ENCODE measurements at places on chromosomes 5 and 9. TPM values are rescaled to one million over a fixed set of nuclear protein-coding genes. Genes with fewer than 3 reads are reported as not detected.

DNA sequence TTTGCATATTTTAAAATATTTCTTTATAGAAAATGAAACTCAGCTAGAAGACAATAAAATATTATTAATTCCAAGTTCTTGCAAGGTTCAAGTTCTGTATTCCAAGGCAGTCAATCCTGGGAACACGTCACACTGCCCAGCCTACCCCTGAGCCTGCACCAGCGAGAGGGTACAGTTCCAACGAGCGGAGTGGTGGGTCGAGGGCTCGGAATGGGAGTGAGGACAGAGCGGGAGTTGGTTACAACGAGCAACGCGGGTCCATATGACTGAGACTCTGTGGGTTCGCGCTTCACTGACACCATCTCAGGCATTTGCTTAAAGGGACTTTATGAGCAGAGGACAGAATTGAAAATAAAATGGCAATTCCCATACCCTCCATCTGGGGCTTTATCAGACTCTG, 40.0 kb upstream of the SPTLC1 start:
- no peak for DNase-seq

DNA sequence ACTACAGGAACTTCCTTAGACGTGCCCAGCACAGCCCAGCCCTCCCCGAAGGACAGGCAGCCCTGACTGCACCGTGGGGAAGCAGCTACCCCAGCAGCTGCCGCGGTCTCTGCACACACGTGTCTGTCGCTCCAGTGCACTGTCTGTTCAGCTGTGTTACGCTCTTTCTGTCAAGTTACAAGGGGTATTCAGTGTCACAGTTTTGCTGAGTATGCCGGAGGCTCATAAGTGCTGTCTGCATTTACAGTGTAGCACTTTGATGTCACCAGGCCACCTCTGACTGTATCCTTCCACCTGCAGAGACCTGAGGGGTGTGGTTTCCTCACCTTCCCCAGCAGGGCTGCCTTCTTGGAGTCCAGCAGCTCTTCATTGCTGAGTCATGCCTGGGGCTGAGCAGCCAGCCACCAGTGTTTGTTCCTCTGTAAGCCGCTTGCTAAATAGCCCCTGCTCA, 126.8 kb downstream of the EHMT1 start:
- DNase-seq = no peak

GRCh38 chr5:109942646-109943045, 252.9 kb downstream of the MAN2A1 start:
- no peak for DNase-seq

- DNase-seq = no peak
Measured at GRCh38 chr9:113012492-113012891, 500 bp upstream of the ZNF883 start.

GRCh38 chr5:100479079-100479688, 56.0 kb upstream of the FAM174A start:
- DNase-seq = no peak

The VCAN gene
- 323 TPM for total RNA-seq

Data from epithelial cell of proximal tubule (primary cell).